ENCODE measurements at places on chromosomes 5 and 9.
A peak's percentile ranks its signal among the peaks of the same experiment; 100 is the strongest.

DNA sequence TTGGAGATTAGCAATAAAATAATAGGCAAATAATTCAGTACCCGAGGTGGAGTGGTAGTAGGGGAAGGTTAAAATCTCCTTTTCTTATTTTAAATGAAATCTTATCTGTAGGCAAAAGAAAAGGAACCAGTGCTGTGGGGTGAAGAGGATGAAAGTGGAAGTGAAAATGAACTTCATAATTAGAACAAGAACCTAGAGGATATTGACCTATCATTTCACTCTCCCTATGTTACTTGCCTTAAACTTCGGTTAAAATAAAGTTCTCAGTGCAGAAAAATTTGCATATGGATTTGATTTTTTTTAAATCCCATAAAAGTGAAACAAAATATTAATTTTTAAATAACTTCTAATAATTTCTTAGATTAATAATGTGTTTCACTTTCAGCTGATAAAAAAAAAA is 1094.9 kb upstream of the C9orf72 start:
- no peak for DNase-seq

DNA sequence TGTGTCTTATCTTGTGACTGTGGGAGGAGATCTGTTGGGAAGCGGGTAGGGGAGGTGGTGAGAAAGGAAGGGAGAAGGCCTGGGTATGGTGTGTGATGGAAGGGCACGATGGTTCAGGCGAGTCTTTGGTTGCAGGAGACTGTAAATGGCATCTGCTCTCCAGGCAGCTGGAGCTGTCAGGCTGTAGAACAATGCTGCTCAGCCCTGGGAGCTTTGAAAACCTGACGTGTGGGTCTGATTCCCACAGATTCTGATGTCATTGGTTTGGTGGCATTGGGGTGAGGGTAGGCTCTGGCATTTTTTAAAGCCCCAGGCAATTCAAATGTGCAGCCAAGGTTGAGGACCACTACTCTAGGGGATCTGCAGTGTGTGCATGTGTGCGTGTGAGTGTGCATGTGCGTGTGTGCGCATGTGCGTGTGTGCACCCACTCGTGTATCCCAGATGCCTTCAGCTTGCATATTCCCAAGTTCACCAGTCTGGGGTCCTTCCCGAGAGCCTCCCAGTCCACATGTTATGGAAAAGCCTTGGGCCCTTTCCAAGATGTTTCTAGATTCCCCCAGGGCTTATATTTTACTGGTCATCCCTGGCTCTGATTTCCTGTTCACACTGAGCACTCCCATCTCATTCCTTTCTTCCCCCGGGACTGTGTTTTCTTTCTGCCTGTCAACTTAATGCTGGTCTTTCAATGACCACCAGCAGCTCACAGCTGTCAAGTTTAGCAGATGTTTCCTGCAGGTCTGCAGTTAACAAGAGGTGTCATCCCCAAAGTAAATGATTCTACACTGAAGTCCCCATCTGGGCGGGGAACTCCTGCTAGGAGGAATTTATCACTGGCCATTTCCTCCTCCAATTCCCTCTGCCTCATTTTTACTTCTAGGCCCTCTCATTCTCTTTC is 34.0 kb downstream of the BOD1 start:
- DNase-seq: peak; percentile 58

- DNase-seq: no peak
Observed at GRCh38 chr5:6311568-6312501, 66.5 kb downstream of the MED10 start.

DNA sequence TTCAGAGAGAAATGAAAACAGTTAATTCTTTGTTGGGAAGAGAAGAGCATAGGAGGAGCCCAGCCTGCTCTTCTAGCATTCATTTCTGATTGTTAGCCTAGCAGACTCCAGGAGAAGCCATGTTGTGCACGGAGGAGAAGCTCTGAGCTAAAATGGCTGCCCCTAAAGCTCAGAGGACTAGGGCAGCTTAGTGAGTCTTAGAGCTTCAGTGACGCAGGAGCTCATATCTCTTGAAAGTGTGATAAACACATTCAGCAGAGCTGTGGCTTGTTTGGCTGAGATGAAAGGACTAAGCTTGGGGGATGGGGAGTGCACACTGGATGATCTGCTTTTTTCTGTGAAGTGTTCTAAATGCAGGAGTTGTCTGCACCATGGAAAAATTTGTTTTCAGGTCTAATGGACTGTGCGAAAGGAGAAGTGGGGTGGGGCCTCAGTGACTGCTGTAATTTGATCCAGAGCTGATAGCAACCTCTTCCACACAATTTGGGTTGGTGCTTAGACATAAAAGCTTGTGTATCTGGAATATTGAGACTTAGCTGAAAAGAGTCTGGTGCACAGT is 58.5 kb downstream of the ZNF462 start:
- no peak for DNase-seq

DNA sequence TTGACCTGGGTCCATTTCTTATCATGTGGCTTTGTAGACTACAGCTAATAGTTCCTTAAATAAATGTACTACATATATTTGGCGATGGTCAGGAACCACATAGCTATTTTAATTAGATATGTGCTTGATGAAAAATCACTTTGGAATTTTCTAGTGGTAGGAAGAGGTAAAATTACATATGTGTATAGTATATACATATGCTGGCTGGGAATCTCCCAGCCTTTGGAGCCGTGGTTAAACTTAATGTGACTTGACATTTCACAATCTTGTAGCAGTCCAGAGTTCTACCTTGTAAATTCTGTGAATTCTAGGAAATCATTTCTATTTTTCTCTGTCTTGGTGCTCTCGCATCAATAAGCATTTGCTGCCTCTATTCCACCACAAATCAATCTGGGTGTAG is 565.0 kb downstream of the DMRTA1 start:
- DNase-seq: no peak

DNA sequence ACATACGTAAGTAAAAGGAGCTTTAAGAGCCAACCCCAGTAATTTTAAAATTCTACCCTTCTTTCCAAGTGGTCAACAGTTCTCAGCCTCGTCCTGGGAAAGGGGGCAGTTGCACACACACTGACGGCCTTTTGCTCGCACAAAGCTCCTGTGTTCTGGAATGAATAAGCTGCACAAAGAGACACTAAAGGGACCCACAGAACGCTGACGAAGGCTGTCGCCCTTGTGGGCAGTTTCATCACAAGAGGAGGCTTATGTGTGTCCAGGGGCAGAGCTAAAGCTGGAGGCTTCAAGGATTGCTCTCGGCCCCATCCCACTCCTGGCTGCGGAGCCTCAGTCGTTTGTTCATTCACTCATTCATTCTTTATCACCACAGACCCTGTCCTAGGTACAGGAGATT is 67.0 kb upstream of the NEK6 start:
- DNase-seq: peak; percentile 65

- DNase-seq: no peak
Observed at GRCh38 chr5:154189256-154189818, 1.2 kb upstream of the GALNT10 start.

- no peak for DNase-seq
Observed at GRCh38 chr9:121559183-121559582, 59.5 kb upstream of the GGTA1 start.

DNA sequence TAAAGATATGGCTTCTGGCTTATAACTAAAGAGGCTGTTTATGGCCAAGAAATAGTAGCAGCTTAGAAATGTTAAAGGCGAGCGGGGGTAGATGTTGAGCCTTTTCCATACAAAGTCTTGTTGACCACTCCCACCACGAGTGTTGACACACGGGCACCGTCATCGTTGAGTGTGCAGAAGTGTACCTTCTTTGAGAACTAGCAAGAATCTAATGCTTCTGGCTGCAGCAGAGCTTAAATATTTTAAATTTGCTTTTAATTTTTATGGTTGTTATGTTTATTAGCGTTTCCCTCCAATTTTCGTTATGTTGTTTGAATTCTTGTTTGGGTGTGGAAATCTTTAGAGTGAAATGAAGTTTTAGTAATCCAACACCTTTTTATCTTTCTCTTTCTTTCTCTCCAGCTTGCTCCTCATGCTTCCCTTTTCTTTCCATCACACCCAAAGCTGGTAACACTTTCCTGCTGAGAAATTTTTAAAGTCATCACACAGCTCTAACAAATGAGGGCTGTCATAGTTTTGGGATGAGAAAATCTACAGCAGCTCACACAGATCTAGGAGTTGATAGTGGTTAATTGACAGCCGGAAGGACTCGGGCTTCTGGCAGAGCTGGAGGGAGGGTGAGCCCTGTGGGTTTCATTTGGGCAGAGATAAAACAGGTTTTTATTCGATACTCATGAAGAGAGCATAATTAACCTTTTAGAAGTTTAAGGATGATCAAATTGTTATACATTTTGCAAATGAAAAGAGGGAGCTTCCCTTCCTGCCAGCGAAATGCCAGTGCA is 120.1 kb upstream of the ZNF608 start:
- DNase-seq: no peak

GRCh38 chr5:103561685-103562452 is 720 bp downstream of the NUDT12 start:
- DNase-seq: no peak

DNA sequence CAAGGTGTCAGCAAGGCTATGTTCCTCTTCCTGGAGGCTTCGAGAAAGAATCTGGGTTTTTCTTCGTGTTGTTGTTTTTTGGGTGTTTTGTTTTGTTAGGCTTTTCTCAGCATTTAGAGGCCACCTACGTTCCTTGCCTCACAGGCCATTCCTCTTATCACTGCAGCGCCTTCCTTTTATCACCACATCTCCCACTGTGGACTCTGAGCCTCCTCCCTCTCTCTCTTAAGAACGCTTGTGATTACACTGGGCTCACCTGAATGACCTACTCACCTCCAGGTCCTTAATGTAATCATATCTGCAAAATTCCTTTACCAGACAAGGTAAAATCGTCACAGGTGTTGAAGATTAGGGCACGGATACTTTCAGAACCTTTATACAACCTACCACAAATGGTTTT is 340.8 kb downstream of the DTWD2 start:
- no peak for DNase-seq

DNA sequence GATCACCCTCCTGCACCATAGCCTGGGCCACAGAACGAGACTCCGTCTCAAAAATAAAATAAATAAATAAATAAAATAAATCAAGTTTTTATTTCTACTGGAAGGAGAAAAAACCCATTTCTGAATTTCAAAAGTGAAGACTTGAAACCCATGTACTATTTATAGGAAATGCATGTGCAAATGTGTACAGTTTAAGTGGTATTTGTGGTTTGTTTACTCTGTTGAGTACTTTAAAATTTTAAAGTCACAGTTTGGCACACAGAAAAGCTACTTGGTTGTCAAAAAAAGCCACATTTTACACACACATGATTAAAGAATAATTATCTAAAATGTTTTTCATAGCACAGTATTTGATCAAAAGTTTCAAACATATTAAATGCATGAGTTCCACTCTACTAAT is 43.6 kb downstream of the NR3C1 start:
- DNase-seq: no peak

- no peak for DNase-seq
Observed at GRCh38 chr5:143186623-143187022, 216.9 kb downstream of the NR3C1 start.

DNA sequence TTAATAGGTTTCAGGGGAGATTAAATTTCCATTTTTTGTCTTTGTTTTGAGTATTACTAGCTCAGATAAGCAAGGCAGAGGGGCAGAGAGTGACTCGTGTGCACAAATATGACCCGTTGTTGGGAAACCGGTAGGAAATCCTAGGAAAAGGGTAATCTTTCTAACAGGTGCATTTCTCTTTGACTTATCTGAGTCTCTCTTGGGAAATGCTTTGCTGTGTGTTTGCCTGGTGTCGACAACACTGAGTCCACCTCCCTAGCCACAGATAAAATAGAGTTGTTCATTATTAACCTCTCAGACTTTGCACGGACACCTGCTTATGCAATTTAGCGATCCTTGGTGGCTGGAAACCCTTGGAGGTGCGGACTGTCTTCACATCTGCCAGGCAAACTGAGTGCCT is 164.2 kb downstream of the FGF1 start:
- no peak for DNase-seq
